CD8-positive, alpha-beta memory T cell (primary cell): ENCODE measurements at places on chromosomes 2 and 18.

- peak; percentile 85 for DNase-seq
These were observed 44.1 kb upstream of the TTC39C start for GRCh38 chr18:23970161-23971096.

- peak; percentile 37 for DNase-seq
These were observed 19.6 kb downstream of the UGP2 start for GRCh38 chr2:63861220-63861822.

- DNase-seq = no peak
These were observed 293.8 kb upstream of the CHAC2 start for GRCh38 chr2:53473775-53474311.

GRCh38 chr2:154507186-154507585, 191.3 kb upstream of the KCNJ3 start:
- no peak for DNase-seq

DNA sequence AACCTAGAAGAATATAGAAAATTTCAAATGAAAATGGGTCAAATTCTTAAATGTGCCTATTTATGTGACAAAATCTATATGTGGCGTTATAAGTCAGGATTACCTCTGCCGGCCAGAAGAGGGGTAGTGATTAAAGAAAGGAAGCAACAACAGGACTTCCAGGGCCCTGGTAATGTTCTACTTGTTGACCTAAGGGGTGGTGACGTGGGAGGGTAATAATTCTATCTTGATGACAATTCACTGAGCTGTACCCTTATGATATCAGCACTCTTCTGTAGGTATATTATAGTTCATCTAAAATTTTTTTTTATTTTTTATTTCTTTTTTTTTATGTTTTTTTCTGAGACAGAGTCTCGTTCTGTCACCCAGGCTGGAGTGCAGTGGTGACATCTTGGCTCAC, 87.9 kb downstream of the STRN start:
- DNase-seq = no peak

DNA sequence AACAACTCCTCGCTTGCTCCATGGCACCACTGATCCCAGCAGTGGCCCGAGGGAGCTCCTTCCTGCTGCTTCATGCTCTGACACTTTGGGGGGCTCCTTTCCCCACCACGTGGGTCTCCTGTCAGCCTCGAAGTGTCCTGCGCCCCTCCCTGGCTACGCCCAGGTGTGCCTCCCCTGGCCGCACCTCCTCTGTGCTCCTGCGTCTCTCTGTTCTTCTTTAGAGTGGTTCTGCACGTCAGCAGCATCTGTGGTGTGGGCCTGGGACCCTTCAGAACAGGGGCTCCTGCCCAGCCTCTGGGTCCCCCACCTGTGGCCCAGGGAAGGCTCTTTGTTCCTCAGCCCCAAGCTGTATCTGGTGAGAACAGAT, 26.7 kb upstream of the NTSR2 start:
- no peak for DNase-seq

DNA sequence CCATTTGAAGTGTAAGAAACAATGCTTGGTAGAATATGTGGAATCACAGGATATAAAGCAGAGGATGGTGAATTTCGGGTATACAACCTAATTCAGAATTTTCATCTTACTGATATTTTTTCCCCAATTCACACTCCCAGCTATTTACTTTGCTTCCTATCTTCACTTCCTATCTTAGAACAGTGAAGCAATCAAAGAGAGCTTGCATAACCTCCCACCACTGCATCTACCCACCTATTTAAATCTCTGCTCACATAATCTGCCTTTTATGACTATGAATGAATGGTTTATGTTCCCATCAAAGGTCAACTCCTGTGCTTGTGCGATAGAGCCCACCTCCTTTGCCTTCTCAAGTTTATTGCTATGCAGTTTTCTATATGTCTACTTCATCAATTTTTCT, 3.3 kb downstream of the RMDN2 start:
- DNase-seq = no peak

DNA sequence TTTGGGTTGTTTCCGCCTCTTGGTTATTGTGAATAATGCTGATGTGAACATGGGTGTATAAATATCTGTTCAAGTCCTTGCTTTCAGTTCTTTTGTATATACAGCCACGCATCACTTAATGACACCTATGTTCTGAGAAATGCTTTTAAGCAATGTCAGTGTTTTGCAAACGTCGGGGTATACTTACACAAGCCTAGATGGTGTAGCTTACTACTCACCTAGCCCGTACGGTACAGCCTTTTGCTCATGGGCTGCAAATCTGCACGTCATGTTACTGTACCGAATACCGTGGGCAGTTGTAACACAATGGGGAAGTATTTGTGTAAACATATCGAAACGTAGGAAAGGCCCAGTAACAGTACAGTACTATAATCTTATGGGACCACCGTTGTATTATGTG, 12.4 kb downstream of the RALB start:
- DNase-seq = no peak

- DNase-seq = no peak
These were observed 19.5 kb downstream of the RELCH start for GRCh38 chr18:62206593-62206992.

- DNase-seq = no peak
These were observed 214.8 kb upstream of the HNRNPA3 start for GRCh38 chr2:176997792-176998169.

DNA sequence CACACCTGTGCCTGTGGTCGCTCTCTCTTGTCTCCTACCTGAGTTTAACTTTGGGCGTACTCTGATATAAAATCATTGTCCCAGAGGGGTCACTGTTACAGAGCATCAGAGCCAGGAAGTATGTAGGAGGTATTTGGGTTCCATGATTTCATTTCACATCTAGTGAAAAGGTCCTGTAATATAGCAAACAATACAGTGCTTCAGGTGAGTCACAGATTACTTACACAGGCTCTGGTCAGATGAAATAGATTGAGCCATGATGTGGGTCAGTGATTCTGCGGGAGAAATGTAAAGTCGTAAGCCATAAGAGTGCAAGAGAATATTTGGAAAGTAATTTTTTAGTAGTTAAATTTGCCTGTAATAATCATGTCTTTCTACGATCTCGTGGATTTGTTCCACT, 70.2 kb downstream of the SOCS6 start:
- DNase-seq = no peak

DNA sequence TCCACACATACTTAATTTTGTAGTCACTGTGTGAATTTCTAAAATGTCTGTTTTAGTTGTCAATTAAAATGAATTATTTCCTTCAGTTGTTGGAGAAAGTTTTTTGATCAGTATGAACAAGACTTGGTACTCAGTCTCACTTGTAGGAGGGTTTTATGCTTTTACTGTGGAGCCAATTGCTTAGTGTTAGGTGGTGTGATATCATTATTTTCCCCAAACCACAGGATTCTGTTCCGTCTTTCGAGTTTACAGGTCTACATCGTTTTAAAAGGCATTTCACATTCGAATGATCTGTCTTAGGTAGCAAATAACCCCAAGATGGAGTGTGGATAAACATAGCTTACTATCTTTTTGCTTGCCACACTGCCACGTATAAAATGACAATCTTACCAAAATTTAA, 803.1 kb downstream of the SATB2 start:
- no peak for DNase-seq

DNA sequence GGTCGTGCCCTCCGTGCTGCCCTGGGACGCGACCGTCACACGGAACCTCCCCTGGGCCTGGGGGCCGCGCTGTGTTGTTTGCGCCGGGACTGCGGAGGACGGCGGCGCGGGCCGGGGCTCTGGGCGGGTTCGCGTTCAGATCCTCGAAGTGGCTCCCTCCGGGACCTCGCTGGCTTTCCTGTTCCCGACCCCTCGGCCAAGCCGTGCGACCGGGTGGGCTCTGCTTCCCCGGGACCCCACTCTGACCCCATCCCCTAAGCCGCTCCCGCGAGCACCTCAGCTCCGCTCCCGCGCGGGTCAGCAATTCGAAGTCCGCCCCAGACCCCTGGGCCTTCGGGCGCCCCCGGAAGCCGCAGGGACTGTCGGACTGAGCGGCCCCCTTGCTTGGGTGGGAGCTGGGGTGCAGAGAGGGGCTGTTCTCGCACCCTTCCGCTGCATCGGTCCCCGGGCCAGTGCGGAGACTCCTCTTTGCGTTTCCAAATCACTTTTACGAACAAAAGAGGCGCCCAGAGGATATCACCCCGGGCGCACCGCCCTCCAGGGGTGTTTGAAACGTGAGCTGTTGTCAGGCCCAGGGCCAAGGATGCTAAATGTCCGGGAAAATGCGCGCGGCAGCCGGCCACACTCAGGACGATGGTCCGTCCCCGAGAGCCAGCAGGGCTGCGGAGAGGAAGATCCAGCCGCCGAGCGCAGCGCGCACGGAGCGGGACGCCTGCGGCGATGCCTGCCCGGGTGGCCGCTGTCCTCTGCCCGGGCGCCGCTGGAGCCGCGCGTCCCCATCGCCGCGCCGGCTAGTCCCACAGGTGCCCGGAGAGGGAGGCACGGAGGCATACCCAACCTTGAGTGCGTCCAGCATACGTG, 73.5 kb downstream of the ZCCHC2 start:
- no peak for DNase-seq

DNA sequence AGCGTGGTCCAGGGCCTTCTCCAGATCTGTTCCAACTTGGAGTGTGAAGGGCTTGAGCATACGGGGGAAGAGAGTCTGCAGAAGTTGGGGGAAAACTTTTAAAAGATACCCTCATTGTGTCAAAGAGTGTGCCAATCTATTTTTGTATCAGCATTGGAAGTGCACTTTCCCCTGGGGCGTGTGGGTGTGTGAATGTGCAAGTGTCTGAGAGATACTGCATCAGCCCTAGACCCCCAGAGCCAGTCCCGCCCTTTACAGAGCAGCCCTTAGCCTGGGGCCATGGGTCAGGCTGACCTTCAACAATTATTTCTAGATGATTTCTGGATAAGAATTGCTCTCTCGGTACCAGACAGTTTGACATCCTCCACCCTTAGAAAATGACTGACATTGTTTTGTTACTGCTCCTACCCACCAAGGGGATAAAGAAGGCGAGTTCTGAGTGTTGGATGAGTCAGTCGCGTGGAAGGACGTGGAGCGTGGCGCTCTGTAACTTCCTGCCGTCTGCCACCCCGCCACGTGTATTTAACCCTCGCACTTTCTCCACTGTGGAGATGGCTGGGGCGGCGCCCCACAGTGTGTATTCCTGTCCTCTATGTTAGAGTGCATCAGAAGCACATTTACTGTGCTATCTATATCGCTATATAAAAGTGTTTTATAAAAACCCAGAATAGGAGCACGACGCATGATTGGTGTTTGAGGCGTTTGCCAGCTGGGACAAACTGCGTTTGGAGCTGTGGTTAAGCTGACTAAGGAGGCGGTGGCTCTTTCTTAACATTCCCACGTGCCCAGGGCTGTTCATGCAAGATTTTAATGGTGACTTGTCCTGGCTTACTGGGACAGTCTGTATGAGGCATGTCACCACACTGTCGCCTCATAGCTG, 122.6 kb downstream of the CABLES1 start:
- DNase-seq = no peak

DNA sequence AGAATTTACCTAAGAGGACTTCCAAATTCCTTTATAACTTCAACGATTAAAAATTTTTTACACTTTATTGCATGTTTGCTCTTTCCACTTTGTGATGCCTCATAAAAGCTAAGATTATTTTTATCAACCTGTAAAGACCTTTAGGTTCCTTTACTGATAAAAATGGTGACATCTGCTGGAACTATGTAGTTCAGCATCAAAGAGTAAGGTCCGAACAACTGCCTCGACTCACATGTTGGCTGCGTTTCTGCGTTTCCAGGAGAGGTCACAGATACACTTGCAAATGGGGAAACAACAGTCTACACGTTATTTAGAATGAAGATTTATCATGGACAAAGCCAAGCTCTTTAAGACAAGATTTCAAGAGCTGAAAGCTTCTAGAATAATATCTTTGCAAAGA, 18.8 kb upstream of the TMX3 start:
- DNase-seq = no peak

GRCh38 chr2:211437396-211437795, 881.0 kb downstream of the CPS1 start:
- no peak for DNase-seq

DNA sequence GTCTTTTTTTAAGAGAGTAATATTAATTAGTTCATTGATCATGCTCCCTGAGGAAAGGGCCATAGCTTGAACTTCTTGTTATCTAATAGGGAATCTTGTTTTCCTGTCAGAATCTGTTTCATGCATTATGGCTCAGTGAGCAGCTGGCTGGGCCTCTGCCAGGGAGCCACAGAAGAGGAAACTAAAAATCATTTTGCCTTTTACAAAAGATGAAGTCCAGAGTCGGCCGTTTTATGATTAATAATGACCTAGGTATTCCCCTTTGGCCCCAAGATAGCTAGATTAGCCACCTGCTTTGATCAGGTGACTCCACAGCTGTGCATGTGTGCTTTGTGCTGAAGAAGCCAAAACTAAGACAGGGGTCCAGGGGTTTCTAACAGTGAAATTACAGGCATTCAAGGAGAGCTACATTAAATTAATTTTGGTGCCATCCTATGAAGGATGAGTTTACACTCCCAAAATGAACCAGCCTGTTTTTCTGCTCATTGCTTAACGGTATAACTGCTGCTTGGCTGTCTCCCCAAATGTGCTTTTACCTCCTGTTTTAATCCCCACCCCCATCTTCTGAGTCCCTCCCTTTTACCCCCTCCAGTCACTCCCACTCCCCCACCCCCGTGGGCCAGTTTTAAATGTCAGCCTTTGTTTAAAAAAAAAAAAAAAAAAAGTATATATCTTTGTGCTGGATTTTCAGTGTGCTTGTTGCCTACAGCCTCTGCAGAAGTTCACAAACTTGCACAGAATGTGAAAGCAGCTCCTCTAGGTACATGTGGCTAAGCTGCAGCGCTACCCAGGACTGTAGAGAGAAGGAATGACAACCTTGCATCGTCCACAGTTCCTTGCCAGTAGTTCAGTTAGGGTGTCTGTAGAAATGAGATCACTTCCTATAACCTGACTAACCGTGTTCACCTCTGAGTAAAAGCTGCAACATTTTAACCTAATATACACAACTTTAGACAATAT, 93.1 kb downstream of the CABLES1 start:
- no peak for DNase-seq

DNA sequence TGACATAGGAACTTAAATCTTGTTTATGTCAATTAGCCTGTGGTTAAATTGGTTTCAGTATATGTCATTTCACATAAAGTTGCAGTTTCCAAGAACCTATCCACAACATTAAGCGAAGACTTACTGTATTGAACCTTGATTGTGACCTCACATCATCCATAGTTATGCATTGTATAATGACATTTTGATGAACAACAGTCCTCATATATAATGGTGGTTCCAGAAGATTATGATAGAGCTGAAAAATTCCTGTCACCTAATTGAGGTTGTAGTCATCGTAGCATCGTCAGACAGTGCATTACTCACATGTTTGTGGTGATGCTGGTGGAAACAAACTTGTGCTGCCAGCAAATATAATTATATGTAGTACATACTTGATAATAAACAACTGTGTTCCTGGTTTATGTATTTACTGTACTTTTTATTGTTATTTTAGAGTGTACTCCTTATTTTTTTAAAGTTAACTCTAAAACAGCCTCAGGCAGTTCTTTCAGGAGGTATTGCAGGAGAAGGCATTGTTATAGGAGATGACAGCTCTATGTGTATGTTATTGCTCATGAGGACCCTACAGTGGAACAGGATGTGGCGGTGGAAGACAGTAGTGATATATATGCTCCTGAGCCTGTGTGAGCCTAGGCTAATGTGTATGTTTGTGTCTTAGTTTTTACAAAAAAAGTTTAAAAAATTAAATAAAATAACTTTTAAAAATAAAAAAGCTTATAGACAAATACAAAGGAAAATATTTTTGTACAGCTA, 56.6 kb downstream of the UBE2E3 start:
- DNase-seq = no peak

- no peak for DNase-seq
These were observed 1.3 kb upstream of the USP34 start for GRCh38 chr2:61471905-61472805.

GRCh38 chr2:39534095-39534711, 97.1 kb upstream of the MAP4K3 start:
- no peak for DNase-seq

- DNase-seq = no peak
These were observed 672.5 kb downstream of the MBD2 start for GRCh38 chr18:53551868-53552426.
